Neural crest cell (in vitro differentiated cells): ENCODE measurements at places on chromosomes 3 and 15. TPM values are rescaled to one million over a fixed set of nuclear protein-coding genes. Genes with fewer than 3 reads are reported as not detected.

- peaks cover 8% of the 10 kb centered on the region for H3K4me1 ChIP-seq
- no peak overlapping the region for H3K27ac ChIP-seq
- H3K4me3 ChIP-seq: no peak overlapping the region
Observed at GRCh38 chr15:81085898-81086297, 48.2 kb upstream of the CFAP161 start.

CRABP1 gene
- 753 and 803 TPM in 2 replicates for total RNA-seq

DNA sequence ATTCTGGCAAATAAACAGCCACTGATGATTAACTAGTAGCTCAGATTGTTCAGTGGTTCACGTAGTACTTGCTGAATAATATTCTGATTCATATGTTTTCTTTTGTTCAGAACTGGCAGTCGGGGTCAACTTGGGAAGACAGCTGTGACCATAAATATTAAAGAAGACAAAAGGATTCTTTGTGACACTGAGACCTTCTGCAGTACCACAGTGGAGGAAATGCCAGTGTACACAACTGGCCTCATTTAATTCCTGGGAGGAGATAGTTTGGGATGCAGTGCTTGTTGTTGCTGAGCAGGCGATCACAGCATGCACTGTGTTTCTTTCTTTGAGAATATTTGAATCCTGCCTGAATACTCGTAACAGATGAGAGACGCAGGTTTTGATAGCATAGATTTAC is 26.7 kb upstream of the MCF2L2 start:
- peak overlapping the region; percentile 11 for H3K4me3 ChIP-seq
- peak overlapping the region; percentile 15 for H3K27ac ChIP-seq
- H3K4me1 ChIP-seq: peaks cover 40% of the 10 kb centered on the region
- no peak for DNase-seq
- peaks cover 18% of the 10 kb centered on the region for H3K36me3 ChIP-seq

MAP6D1 gene
- total RNA-seq: 4.7 and 4.9 TPM in 2 replicates
